Muscle of leg (tissue), 16 donors: ENCODE measurements at places on chromosomes 7 and 10. TPM values are rescaled to one million over a fixed set of nuclear protein-coding genes. Genes with fewer than 3 reads are reported as not detected.

Gene WIPF3
- 6.1 TPM for total RNA-seq

Gene ACSM6
- total RNA-seq, result not detected

Gene ALKBH4
- total RNA-seq, result 12.1 TPM

Gene PRKAR2B
- total RNA-seq, result 3.7 TPM

Gene C10orf62
- not detected for total RNA-seq

Gene CYP2C8
- 0.13 TPM for total RNA-seq

Gene KLLN
- 0.22 TPM for total RNA-seq
